ENCODE measurements at places on chromosomes 3 and 15. TPM values are rescaled to one million over a fixed set of nuclear protein-coding genes. Genes with fewer than 3 reads are reported as not detected.

- no peak for DNase-seq
These were observed 403.3 kb upstream of the SGO1 start for GRCh38 chr3:20589275-20589674.

- no peak for DNase-seq
These were observed 2.2 kb downstream of the SMAD6 start for GRCh38 chr15:66704019-66704802.

DNA sequence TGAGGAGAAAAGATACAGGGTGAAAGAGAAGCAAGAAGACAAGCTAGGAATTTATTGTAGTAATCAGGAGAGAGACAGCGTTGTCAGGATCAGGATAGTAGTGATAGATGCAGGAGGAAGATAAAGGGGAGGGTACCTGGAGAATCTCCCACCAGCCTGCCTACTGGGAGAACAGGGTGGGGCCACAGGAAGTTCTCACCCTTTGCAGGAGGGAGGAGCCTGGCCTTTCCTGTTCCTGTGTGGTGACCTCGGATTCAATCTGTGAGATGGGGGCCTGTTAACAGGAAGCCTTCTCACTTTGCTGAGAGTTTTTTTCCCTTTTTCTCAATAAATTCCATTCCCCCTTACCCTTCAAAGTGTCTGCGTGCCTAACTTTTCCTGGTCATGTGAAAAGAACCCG is 37.6 kb downstream of the GMPS start:
- peak; percentile 7 for DNase-seq

GRCh38 chr3:189622629-189623028 is 8.6 kb upstream of the TP63 start:
- DNase-seq = no peak

DNA sequence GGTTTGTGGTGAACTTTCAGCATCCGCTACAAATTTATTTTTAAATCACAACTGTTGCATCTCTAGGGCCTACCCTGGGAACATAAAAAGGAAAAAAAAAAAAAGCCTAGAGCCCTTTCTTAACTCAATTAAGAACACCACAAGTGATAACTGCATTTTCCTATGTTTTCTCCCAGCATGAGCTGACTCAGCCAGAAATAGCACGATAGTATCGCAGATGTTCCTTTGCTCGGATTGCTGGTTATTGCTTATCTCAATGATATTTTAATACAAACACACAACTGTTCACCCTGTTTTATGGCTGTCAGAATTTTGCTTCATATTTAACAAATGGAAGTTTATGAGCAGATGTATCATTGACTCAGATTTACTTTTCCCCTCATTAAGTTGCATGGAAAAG is 251.8 kb upstream of the SUCLG2 start:
- no peak for DNase-seq

DNA sequence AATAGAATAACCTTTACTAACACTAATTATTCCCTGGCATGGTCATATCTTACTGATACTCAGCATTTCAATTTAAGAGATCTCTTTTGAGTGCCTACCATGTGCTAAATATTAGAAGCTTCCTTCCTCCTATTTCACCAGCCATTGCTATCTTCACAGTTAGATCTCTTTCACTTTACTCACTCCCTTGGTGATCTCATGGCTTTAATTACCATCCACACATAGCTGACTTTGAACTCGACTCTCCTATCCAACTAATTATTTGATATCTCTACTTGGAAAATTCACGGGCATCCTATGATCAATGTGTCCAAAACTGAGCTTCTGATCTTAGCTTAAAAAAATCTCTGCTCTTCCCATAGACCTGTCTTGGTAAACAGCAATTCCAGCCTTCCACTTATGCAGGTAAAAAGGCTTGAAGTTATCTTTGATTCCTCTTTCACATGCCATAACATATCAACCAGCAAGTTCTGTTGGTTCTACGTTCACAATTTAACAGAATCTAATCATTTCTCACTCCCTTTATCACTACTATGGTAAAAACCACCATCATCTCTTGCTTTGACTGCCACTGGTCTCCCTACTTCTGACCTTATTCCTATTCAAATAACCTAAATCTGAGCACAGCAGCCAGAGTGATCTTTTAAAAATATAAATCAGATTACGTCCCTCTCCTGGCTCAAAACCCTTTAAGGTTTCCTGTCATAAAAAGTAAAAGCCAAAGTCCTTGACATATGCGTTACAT is 41.8 kb downstream of the HLTF start:
- no peak for DNase-seq

DNA sequence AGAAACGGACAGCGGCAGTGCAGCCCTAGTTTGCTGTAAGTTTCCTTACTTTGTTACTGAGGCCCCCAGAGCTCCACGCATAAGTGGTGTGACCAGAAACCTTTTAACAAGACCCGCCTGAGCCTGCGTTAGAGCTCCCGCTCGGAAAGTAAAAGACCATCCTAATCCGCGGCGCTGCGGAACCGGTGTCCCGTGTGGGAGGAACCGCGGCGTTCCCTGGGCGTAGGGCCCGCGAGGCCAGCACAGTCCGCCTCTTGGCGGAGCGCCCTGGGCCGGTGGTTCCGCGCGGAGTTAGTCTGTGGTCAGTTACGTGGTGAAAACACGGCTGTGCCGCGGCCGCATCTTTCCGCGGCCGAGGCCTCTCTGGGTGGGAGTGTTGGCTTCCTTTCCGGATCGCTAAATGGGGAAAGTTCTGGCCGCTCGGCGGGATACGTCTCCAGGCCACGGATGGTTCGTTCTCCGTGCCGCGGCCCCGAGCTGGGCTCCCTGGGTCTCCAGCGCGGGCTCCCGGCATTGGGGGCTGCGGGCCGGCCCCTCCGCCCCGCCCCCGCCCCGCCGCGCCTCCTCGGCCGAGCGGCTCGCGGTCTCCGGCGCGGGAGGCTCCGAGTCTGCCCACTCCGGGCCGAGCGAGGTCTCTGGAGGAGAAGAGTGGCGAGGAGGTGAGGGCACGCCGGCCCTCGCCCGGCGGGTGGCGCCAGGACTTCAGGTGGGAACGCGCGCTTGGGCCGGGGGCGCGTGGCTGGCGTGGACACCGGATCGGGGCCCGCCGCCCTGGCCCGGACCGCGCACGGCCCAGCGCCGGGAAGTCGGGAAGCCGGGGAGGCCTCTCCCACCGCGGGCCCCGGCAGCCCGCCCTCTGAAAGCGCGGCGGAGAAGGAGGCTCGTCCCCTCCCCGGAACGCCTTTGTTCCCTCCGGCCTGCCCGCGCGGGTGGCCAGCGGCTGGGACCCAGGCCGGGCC is 754 bp downstream of the B3GNT5 start:
- DNase-seq = peak; percentile 45

DNA sequence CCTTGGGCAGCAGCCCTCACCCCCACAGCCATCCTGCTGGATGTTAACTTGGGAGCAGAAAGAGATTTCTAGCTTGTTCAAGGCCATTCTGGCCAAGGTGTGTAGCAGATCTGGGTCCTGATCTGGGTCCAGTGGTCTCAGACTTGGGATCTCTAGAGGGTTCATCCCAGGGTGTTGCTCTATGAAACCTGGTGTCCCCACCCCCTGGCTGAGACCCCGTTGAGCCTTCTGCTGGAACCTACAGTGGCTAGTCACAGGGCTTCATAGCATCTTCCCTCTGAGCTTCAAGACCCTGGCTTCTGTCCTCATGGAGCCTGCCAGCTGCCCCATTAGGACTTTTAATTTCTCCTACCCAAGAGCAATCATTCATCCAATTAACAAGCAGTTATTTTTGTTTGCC is 64.3 kb downstream of the EPHB1 start:
- no peak for DNase-seq

DNA sequence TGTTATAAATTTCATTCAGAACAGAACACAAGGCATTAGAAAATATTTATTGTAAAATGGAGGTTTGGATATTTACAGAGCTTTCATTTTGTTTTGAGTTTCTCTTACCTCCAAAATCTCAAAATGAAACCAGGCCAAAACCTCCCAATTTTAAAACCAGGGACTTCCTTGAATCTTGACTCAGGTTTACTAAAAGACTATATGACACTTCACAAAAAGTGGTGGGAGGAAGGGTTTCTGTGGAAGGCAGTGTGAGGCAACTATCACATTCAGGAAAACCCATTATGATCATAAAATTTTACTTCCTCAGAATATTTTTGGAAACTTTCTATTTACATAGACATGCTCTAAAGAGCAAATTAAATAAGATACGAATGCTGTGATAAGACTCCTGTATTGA is 205.8 kb upstream of the EOMES start:
- peak; percentile 12 for DNase-seq

DNA sequence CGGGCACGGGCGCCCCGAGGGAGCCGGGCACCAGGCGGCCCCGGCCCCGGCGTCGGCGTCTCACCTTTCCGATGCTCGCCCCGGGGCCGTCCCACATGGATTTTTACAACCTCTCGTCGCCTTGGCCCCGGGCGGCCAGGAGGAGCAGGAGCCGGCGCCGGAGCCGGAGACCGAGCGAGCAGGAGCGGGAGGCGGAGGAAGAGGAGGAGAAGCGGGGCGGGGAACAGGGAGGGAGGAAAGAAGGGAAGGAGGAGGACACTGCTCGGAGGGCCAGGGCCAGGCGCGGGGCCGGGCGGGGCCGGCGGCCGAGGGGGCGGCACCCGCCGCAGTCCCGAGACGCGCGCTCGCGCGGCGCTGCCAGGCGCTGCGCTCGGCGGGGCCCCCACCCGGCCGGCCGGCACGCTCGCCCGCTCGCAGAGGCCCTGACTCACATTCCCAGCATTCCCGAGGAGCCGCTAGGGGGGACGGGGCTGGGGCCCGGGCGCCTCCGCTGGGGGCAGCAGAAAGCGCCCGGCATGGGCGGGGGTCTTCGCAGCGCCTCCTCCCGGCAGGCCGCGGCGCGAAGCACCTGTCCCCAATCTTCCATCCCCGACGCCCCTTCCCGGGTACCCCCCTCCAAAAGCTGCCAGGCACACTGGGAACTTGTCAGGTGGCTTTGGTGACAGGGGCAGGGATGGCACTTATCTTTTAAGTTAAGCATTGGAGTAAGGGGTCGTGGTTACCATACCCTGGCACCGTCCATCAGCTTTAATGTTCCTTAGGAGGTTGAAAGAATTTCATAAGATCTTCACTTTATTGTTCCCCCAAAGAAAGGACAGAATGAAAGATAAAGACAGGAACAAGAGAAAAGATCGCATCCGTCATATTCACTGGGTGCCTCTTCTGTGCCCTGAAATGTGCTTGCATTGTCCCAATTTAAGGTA is at the start of gene ERC2:
TSS of gene ERC2 (minus strand) at position 284 of the 923 bp plus-strand sequence.
- DNase-seq = no peak

- no peak for DNase-seq
These were observed 1268.9 kb downstream of the OTOL1 start for GRCh38 chr3:162765524-162765923.

DNA sequence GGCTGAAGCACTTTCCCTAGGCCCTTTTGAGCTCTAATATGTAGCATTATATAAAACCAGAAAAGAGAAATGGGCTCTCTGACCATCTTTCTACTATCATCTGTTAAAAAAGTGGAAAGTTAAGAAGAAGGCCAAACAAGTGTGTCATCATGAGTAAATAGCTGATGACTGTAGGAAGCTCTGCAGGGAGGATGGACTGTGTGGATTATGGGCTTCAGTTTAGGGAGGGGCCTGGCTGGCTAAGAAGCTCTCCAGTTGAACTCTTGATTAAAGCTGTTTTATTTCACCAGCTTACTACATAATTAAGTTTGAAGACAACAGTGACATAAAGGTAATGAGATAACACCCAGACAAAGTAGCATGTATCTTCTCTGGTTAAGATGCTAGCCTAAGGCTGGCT is 30.6 kb downstream of the INTS14 start:
- no peak for DNase-seq

- no peak for DNase-seq
These were observed 8.4 kb upstream of the NMB start for GRCh38 chr15:84666373-84666772.

DNA sequence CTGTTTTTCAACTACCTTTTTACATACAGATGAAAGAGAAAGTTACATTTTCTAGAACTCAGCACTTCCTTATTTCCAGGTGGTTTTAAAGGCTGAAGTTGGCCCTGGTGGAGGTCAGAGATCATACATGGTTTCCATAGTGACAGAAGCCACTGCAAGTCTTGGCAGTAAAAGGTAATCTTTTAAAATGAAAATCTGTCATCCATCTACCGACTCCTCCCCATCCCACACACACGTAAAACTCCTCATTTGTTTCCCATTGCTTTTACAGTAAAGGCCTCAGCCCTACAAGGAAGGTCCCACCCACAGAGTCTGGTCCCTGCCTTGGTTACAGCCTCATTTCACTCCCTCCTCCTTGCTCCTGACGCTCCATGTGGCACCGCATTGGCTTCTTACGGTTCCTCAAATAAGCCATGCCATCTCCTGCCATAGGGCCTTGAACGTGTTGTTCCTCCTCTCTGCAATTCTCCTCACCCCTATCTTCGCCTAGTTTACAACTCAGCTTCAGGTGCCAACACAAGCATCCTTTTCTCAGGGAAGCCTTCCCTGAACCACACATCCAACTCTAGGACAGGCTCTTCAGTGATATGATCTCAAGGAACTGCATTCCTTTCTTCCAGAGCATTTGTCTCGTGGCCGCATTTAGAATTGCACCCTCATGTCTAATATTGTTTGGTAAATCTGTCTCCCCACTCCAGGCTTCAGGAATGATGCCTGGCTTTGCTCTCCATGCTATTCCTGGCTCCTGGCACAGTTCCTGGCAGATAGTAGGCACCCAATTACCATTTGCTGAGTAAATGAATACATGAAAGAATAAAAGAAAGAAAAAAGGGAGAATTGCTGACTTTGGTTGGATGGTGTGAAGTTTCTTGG is 2.6 kb downstream of the CYP19A1 start:
- no peak for DNase-seq

GRCh38 chr3:171878461-171879225 is 35.5 kb downstream of the TMEM212 start:
- no peak for DNase-seq

GRCh38 chr3:133367956-133368355 is 31.9 kb upstream of the BFSP2 start:
- no peak for DNase-seq

DNA sequence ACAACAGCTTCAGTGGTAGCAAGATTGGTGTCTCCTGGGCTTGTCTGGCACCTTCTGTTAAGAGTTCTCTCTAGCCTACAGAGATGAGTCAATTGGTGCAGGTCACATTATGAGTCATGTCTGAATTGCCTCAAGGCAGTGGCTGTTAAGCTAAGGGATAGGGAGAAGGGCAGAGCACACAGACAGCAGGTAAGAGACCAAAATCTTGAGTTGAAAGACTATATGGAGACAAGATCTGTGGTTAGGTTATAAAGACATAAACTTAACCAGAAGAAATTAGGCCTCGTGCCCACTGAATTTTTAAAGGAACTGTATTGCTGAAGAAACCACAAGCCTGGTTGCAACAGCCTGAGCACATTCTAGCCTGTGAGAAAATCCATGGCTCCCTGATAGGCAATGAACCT is 19.2 kb upstream of the KPNA1 start:
- peak; percentile 69 for DNase-seq

DNA sequence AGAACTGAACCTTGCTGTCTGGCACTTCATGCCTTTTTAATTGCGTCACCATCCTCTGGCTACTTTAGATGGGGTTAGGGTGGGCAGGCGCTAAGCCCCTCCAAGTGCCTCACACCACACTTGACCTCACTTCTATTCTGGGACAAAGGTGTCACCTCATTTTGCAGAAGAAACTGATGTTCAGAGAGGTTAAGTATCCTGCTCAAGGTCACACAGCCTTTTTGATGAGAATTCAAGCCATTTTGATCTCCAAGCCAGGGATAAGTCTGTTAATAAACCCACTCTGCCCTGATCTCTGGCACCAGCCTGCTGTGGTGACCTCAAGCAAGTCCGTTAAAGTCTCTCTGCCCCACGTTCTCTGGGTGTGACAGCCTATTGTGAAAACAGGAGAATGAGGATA is 58.8 kb upstream of the PRR23C start:
- no peak for DNase-seq

- no peak for DNase-seq
These were observed 96.1 kb upstream of the CTNNB1 start for GRCh38 chr3:41103200-41103599.

- DNase-seq = no peak
These were observed 145.5 kb upstream of the TPM1 start for GRCh38 chr15:62896969-62897486.

TIMMDC1 gene
- 105 TPM for total RNA-seq

SERINC4 gene
- total RNA-seq = 0.09 TPM
